Peyer's patch (tissue), 4 donors: ENCODE measurements at places on chromosomes 2 and 18.

DNA sequence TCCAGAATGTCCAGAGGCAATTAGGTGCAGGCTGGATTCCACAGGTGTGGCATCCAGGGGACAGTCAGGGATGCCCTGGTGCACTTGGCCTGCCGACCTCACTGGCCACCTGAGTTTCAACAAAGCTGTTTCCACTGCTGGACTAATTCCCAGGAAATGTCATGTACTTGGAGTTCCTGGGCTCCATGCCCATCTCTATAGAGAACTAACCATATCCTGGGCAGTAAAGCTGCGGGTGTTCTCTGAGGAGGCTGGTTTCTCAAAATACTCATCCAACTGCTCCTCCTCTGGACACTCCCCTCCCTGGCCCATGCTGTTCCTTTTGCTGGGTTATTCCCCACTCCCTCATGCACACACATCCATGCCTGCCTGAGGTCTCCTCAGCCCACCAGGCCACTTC, 161.9 kb upstream of the SKOR2 start:
- no peak for DNase-seq

DNA sequence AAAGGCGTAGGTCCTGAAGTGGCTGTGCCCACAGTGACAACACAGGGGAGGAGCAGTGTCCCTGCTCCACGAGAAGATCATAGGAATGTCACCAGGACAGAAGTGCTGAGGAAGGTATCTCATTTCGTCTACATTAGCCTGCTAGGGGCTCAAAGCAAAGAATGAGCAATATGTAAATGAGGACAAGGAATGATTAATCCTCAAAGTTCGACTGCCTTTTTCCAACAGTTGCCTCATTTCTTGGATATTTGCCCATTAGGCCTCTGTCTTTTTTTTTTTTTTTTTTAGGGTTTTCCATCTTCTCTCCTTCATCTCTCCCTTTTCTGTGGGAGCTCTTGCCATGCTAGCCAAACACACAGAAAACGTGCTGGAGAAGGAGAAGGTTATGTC, 105.2 kb upstream of the ARHGAP28 start:
- no peak for DNase-seq

- no peak for DNase-seq
Observed at GRCh38 chr18:11885278-11885947, 22.7 kb downstream of the MPPE1 start.

- no peak for DNase-seq
Observed at GRCh38 chr2:15096873-15097272, 464.3 kb downstream of the NBAS start.

DNA sequence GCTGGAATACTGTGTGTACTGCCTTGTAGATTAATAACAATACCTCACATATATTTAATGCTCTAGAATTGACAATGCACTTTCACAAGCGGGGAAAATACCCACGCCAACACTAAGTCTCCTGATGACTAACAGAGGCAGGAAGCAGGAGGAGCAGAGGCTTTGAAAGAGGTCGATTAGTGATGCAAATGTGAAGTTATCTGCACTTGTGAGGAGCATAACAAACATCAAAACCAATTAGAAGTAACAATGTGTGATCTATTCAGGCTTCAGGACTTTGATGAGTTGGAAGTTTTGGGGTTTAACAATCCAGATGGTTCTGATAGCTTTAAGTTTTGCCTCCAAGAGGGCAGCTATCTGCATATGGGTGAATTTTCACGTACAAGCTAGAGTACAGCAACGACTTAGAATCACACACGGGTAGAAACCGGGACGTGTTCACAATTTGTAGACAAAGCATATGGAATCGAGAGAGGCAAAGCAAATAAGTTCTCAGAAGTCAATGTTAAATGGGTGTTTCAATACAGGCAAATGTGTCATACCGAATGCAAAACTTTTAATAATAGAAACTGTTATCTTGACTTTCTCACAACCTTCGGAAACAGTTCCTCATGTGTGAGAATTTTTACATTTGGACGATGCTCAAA, 114.5 kb downstream of the METTL8 start:
- no peak for DNase-seq
